ENCODE measurements at places on chromosomes 12 and 14.
A peak's percentile ranks its signal among the peaks of the same experiment; 100 is the strongest.

- DNase-seq, result no peak
Observed at GRCh38 chr12:130649101-130650045, 66.7 kb downstream of the RIMBP2 start.

DNA sequence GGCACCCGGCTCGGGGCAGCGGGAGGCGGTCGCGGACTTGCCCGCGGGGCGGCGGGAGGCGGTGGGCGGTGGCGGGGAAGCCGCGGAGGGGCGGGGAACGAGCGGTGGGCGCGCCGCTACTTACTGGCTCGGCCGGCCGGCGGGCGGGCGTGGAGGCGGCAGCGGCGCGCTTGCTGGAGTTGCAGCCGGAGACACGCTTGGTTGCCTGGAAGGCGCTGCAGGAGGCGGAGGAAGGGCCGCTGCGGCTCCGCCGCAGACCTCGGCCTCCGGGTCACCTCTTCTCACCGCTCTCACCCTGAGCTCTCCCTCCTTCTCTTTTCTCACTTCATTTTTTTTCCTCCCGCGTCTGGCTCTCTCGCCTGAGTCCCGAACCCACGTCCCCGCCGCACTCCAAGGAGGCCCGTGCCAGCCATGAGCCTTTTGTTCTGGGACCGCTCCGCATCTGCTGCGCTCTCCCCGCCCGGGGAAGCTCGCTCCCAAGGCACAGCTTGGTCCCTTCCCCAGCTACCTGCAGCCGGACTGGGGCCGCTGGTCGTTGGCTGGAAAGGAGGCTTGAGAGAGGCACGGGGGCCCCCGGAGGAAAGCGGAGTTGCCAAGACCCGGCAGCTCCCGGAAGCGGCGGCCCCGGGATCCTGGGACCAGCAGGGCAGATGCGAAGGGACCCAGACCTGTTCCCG is 592 bp upstream of the KCNK10 start:
- DNase-seq, result peak; percentile 45

GRCh38 chr12:117038023-117038680 is 61.1 kb downstream of the TESC start:
- no peak for DNase-seq

DNA sequence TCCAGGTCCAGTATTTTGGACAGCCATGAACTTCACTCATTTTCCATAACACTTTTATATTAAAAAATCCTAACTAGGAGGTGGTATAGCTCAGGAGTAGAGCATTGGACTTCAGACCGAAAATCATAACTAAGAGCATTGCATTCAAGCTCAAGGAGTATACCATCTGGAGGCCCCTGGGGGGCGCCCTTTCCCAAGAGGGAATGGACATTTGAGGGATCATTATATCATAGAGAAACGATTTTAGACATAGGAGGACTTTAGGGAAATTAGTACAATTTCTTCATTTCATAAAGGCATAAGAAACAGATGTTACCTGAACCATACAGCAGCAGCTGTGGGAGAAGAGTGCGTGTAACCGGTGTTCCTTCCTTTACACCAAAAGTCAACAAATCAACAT is 5.2 kb upstream of the ATG14 start:
- no peak for DNase-seq

DNA sequence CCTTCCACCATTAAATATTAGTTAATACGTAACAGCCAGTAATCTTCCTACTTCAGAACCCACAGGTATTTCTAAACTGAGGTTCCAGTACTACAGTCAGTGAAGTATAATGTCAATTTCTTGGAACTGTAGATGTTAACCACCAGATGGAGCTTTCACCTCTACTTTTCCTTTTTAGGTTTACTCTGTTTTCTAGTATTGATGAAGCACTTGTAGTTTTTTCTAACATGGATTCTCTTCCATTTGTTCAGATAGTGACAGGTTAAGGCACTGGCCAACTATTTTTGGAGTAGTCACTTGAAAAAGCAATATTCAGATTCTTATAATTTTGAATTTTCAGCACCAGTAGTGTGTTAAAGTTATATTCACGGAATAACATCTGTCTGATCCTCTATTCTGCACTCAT is 4.6 kb upstream of the SEC23A start:
- no peak for DNase-seq

DNA sequence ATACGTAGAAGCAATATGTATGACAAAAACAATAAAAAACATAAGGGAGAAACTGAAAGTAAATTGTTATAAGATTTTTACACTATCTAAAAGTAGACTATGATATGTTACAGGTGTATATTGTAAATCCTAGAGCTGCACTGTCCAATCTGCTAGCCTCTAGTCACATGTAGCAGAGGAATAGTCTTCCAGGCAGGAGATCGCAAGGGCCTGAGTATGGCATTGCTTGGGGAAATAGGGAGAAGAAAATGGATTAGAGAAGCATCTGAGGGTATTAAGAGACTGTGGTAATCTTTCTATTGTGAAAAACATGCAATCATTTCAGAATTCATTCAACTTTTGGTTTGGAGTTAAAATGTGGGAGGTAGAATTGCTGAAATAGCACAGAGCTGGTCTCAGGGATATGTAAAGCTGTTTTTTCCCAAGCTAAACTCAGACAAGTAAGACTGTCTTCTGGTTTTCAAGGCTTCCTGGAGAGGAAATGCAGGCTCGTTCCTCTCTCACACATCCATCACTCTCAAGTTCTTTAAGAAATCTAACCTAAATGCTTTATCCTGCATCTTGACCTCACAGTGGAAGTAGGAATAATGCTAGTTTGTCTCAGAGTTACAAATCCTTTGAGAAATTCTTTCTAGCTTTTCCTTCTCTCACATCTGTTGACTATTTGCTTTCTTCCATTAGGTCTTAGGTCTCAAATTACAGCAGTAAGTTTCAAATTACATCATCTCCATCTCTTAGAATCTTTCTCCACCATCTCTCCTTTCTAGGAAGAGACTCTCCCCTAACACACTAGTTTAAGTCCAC is 7.6 kb upstream of the CCDC184 start:
- no peak for DNase-seq

GRCh38 chr12:125683748-125684381 is 618.6 kb downstream of the AACS start:
- DNase-seq, result peak; percentile 31

DNA sequence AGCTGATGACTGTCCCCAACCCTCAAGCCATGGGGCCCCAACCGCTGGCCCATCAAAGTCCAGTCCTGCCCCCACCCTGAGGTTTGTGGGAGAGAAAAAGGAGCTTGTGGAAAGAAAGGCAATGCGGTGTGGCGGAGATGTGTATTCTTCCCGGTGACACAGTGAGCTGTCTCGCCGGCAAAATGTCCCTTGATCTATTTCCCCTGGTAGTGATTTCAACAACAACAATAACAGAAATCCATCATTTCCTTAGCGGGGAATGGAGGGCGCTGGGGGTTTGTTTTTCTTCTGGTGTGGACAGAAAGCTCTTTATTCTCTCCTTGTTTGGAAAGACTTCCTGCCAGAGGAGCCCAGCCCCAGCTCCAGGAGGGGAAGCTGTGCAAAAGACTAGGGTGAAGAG is 93.7 kb upstream of the LHX5 start:
- DNase-seq, result peak; percentile 31

GRCh38 chr12:52062167-52063081 is 7.4 kb upstream of the ATG101 start:
- no peak for DNase-seq

DNA sequence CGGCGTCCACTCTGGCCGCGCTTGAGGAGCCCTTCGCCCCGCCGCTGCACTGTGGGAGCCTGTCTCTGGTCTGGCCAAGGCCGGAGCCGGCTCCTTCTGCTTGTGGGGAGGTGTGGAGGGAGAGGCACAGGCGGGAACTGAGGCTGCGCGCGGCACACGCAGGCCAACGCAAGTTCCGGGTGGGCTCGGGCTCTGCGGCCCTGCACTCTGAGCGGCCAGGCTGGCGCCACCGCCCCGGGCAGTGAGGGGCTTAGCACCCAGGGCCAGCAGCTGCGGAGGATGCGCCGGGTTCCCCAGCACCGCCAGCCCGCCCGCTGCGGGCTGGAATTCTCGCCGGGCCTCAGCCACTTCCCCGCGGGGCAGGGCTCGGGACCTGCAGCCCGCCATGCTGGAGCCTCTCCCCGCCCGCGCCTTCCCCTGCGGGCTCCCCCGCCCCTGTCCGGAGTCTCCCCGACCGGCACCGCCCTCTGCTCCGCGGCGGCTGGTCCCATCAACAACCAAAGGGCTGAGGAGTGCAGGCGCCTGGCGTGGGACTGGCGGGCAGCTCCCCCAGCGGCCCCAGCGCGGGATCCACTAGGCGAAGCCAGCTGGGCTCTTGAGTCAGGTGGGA is 921.2 kb upstream of the FOXG1 start:
- DNase-seq, result no peak

DNA sequence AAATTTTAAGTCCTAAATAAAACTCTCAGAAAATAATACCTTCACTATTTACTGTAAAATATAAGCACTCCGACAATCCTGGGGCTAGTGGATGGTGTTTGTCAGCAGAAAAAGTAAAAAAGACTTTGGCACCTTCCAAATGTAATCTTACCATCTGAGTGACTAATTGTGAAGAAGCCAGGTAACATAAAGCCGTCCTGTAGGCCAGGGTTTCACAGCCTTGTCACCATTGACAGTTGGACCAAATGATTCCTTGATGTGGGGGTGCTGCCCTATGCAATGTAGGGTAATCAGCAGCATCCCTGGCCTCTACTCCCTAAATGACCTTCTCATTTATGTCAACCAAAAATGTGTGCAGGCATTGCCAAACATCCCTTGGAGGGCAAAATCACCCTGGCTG is 87.2 kb downstream of the CAPZA3 start:
- no peak for DNase-seq

DNA sequence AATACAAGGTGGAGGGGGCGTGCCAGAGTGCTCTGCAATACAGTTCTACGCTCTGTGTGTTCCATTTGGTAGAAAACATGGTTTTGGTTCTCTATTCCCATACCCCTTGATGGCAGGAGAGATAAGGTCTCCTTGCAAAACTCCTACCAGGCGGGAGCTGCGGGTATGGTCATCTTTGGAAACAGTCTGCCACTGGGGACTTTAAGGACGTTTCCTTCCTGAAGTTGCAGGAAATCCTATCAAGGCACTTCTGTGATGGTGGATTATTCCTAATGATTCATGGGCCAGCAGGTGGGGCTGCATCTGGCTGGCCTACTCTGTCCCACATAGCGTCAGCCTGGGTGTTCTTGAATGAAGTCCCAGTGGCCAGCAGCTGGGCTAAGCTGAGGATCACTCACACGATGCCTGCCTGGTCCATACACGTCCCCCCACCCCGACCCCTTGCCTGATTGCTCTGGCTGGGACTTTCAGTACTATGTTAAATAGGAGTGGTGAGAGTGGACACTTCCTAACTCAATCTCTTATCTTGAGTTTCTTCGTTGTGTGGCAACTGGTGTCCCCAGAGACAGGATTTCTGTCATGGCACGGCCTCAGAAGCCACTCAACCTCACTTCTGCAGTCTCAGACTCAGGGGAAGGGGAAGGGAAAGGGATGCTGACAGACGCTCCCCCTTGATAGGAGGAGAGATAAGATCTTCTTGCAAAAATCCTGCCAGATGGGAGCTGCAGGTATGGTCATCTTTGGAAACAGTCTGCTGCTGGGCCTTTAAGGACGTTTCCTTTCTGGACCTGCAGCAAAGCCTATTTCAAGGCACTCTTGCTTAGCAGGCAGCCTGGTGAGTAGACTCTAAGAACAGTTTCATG is 61.0 kb upstream of the FKBP4 start:
- DNase-seq, result no peak

- DNase-seq, result no peak
Observed at GRCh38 chr14:95491936-95492608, 24.4 kb downstream of the SYNE3 start.

- DNase-seq, result no peak
Observed at GRCh38 chr14:70567791-70568190, 32.7 kb downstream of the MED6 start.

- no peak for DNase-seq
Observed at GRCh38 chr12:18932715-18933114, 194.8 kb downstream of the CAPZA3 start.

DNA sequence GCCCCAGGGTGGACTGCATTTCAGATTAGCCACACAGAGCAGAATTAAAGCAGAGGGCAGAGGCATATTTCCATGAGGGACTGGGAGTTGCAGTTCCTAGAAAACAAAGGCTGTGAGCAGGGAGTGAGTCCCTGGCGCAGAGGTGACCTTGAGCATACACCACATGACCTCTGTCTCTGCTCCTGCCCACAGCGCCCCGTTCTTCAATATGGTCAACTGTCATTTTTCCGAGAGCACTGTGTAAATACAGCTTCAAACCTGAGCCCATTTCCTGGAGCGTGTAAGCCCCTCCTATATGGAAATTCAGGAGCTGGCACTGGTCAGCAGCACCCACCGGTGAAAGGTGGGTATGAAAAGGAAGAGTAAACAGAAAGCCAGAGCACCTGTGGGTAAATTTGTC is 192.2 kb upstream of the PELI2 start:
- DNase-seq, result no peak

GRCh38 chr14:24361326-24361725 is 6.7 kb upstream of the NFATC4 start:
- DNase-seq, result no peak

Data from renal pelvis (tissue), 12 donors.